ENCODE measurements at places on chromosomes 7 and 10.

- no peak for DNase-seq
Observed at GRCh38 chr7:82373926-82374635, 69.5 kb downstream of the CACNA2D1 start.

- no peak for DNase-seq
Observed at GRCh38 chr7:145511004-145511403, 605.6 kb upstream of the CNTNAP2 start.

- DNase-seq, result no peak
Observed at GRCh38 chr10:107126512-107127065, 37.9 kb downstream of the SORCS1 start.

- no peak for DNase-seq
Observed at GRCh38 chr7:23443974-23444373, 26.3 kb downstream of the IGF2BP3 start.

DNA sequence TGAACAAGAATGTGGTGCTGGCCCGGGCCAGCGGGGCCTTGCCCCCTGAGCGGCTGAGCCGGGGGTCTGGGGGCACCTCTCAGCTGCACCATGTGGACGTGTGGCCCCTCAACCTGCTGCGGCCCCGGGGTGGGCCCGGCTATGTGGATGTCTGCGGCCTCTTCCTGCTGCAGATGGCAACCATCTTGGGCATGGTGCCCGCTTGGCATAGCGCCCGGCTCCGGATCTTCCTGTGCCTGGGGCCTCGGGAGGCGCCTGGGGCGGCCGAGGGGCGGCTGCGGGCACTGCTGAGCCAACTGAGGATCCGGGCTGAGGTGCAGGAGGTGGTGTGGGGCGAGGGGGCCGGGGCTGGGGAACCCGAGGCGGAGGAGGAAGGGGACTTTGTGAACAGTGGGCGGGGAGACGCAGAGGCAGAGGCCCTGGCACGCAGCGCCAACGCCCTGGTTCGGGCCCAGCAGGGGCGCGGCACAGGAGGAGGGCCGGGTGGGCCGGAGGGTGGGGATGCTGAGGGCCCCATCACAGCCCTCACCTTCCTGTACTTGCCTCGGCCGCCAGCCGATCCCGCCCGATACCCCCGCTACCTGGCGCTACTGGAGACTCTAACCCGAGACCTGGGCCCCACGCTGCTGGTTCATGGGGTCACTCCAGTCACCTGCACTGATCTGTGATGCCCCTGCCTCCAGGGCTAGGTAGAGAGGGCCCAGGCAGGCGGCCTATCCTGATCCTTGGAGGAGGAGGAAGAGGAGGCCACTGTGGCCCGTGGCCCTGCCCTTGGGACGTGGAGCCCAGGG is 1.1 kb upstream of the TRIP6 start:
- peak; percentile 87 for DNase-seq

DNA sequence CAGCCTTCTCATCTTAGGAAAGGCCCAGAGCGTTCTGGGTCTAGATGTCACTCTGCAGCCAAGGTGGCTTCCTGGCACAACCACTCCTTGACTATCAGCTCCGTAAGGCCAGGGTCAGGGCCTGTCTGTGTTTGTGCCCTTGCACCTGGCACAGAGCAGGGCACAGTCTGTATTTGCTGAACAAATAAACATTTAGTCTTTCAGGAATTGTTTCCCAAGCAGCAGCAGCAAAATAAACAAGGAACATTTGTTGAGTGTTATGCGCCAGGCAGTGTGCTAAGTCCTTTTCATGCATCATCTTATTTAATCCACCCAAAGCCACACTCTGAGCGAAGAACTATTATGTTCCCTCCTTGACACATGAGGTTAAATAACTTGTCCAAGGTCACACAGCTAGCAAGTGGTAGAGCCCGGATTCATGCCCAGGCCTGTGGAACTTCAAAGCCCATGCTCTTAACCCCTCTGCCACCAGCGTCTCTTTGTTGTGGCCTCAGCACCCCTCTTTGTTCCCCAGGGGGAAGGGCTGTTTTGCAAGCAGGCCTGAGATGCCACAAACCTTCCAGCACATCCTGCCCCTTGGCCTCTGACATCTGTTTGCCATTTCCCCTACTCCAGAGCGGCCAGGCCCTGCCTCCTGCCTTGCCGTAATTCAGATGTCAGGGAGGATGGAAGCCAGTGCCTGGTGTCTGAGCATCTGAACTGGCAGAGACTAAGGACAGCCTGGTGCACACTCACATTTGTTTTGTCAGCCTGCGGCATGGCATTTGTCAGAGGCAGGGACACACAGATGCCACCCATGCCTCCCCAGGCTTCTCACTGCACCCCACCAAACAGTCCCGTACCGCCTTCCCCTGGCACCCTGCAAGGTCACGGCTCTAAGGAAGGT is 325.8 kb upstream of the ZMIZ1 start:
- DNase-seq, result no peak

DNA sequence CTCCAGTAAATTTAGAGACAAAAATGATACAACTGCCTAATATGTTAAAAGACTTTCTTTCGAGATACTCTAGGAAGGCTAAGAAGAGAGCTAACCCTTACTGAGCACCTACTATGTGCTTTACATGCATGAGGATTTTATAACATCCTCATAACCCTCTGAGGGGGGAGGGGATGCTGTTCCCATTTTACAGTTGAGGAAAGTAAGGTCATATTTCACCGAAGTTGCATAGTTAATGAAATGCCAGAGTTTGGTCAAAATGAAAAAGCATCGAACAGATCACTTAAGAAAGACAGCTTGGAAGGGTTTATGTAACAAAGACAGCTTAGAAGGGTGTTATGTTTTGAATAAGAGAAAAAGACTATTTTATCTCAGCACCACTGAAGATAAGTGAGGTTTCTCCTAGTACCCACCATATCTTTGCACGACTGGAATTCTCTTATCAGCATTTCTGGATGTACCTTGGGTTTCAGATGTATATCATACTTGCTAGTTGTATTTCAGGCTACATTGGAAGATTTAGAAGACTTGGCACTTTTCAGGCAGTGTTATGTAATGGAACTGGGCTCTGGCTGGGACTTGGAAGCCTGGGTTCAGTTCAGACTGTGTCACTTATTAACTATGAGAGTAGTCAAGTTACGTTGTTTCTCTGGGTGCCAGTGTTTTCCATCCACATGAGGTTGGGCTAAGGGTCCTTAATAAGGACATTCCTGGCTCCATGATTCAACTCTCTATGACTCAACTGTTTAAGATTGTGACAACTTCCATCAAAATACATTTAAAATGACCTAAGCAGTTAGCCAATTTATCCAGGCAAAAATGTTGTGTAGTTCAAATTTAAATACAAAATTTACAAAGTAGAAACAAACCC is 6.0 kb downstream of the RHOBTB1 start:
- DNase-seq, result no peak

DNA sequence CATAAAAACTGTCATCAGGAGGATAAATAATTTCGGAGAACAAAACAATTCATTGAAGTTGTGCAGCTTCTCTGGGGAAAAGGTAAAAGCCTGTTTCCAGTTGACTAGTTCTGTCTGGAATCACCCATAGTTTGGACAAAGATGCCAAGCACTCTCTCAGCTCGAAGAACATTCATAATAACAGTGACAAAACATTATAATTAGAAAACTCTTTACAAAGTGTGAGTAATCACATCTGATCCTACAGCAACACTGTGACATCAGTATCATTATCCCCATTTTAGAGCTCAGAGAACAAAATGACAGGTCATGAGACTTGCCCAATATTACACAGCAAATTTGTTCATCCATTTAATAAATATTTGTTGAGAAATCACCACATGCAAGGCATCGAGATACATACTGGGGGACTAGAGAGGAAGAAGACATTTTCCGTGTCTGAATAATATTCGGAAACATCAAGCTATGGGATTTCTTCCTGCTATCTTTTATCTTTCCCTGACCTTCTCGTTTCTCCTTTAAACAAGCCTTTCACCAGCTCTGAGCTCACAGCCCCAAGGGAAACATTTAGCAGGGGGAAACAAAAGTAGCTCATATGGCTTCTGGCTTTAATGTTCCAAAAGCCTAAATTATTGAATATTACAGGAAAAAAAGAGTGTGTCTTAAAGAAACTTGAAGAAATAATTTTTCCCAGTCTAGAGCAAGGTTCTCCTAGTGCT is 123.3 kb upstream of the GHITM start:
- no peak for DNase-seq

DNA sequence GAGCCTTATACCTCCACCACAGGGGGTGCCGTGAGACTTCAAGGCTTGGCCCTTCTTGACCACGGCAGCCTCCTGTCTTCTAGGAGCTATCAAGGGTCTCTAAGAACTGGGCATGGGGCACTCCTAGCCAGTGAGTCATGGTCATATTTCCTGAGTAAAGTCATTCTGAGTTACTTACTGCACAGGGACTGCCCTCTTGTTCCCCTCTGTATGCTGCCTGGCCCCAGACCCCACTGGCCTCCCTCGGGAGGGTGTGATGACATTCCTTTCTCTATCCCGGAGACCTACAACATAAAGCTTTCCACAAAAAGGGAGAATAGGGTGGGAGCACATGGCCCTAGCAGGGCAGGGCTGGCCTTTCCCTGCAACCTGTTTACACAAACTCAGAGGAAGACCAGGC is 21.4 kb downstream of the DPCD start:
- DNase-seq, result no peak

Data from hematopoietic multipotent progenitor cell treated with erythropoietin and hydrocortisone succinate and interleukin-3 and kit ligand, for 17 days (in vitro differentiated cells).